ENCODE measurements at places on chromosomes 16 and 17.

DNA sequence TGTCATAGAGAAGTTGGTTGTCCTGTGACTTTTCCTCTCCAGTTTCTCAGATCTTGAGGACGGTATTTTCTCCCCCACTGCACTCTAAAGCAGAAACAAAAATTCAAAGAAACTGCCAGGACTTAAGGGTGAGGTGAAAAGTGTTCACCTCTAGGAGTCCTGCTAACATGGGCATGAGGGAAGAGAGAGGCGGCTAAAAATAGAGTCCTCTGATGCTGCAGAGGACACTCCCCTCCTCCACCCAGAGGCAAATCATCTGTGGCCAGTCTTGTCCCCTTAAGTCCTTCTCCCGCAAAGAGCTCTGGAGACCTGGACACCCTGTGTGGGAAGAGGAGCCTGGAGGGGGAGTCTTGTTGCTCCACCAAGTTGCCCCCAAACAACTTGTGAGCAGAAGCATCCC is 4.7 kb upstream of the DDX19A start:
- no peak for DNase-seq

- DNase-seq, result no peak
Measured at GRCh38 chr16:83458612-83459011, 349.2 kb upstream of the HSBP1 start.

DNA sequence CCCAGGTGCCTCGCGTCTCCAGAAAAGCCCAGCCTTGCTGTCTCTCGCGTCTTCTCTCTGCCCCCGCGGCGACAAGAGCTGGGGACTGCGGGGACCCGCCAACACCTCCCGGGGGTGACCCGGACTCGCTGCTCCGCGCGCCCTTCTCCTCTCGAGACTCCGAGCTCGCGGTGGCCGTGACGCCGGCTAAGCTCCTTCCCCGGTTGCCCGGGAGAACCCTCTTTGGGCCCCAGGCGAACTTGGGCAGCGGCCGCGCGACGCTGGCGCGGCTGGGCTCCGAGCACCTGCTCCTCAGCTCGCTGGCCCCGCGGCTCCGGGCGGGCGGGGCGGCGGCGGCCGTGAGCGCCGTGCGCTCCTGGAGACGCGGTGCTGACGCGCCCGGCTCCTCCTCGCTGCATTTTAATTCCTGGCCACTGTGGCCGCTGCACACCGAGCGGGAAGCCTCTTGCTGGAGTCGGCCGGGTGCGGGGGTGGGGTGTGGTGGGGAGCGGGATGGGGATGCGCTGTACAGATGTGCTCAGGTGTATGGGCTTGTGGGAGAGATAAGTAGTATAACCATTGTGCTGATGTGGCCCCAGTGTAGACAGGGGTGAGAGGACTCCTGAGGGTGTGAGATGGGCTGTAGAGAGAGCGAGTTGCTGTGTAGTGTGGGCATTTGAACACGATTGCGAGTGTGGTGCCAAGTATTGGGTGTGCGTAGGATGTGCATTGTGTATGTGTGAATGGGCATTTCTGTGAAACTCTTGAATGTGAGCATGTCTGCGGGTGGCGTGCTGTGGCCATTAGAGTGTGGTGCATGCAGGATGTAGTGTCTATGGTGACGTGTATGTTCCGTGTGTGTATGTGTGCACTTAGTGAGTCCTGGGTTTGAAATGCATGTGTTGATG is at the start of gene ASIC2:
TSS of gene ASIC2 (minus strand) at position 315 of the 887 bp plus-strand sequence.
- no peak for DNase-seq

DNA sequence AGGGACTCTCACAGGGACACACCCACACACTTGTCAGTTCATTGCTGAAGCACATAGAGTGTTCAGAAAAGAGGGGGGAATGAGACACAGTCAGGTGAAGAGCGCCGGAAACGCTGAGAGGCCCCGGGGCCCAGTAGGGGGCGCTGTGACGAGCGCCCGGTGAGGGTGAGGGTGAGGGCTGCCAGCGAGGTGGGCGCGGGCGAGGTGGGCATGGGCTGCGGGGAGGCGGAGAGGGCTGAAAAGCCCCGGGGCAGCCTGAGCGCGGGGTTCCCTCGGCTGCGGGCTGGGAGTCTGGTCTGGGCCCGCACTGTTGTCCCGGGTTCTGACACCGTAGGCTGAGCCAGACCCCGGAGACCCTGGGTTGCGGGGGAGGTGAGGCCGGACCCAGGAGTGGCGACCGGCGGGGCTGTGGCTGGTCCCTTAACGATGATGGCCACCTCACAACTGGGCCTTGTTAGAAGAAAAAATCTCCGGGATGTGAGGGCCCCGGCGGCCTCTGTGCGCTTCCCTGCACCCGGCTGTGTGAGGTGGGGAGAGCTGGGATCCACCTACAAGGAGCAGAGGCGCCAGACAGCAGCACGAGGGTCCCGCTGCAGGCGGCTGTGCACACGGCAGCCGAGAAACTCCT is 91.4 kb downstream of the C16orf78 start:
- no peak for DNase-seq

GRCh38 chr17:7836596-7837407 is 2.8 kb downstream of the KDM6B start:
- peak; percentile 52 for DNase-seq

GRCh38 chr17:36707904-36708303 is 106.5 kb downstream of the MRM1 start:
- DNase-seq, result no peak

- no peak for DNase-seq
Measured at GRCh38 chr17:28180449-28180848, 138.0 kb downstream of the NLK start.

DNA sequence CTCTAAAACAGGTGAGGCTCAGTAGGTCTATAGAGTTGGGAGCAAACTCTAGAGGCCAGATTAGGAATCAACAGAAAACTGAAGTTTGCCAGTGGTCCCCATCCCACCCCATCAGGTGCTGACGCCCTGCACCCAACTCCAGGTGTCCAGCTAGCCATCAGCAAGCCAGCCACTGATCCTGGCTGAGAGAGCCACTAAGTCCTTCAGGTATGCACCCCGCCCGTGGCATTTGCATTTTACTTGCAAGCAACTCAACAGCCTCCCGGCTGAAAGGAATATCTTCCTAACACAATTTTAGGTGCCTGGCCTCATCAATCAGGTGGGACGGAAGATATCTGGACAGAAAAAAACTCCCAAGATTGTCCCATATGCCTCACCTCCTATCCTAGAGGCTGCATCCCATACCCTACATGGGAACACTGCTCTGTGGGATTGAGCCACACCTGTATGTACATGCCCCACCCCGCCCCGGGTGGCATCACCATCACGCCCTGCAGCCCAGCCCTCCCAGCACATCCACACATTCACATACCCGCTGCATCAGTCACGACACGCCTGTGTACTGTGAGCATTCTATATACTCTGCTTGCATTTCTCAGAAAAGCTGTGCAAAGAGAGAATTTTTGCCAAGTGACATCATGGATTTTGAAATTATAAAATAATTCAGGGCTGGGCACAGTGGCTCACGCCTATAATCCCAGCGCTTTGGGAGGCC is 8.3 kb downstream of the OTOP3 start:
- no peak for DNase-seq

DNA sequence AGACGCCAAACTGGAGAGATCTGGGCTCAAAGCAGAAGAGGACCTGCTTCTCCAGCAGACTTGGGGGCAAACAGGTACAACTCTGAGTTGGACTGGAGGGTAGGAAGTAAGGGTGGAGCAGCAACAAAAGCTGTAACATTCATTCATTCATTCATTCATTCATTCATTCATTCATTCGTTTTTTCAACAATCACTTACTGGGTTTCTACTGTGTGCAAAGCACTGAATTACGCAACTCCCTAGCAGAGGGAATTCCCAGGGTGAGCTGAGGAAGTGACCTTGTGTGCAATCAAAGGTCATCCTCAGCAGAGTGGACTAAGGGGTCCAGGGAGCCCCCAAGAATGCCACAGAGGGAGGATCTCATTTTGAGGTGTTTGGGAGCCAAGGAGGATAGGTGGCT is 231.1 kb upstream of the SDK2 start:
- no peak for DNase-seq

DNA sequence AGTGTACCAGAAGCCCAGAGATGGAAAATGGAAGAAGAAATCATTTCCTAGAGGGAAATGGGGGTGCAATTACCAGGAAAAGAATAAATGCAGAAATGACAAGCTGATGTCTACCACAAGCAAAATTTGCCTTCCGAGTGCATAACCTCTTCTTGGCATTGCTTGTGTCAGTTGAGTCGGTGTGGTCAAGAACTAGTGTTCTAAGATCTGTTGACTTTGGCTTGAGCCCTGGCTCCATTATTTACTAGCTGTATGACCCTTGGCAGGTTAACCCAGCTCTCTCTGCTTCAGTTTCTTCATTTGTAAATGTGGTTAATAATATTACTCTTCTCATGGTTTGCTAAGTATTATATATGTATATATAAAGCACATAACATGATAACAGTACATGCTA is 273.0 kb upstream of the IRX5 start:
- no peak for DNase-seq

- no peak for DNase-seq
Measured at GRCh38 chr17:65547253-65547670, 14.2 kb downstream of the AXIN2 start.

DNA sequence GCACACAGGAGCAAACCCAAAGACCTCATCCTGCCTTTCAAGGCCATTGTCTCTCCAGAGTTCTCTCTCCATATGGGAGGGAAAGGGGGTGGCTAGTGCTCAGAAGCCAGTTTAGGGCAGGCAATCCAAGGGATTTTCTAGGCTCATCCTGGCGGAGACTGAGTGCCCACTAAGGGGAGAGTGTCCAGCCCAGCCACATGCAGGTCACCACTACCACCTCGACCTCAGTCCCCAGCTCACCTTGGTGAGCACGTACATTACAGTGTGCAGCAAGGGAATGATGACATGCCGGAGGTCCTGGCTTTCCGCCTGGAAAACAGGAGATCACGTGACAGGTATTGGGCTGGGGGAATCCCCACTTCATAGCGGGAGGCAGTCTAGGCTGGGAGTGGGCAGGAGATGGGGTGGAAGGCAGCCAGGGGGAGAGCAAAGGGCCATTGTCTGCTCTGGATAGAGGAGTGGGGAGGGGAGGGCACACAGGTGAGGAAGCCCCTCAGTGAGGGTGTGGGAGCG is 29.9 kb downstream of the PIK3R6 start:
- DNase-seq, result no peak

DNA sequence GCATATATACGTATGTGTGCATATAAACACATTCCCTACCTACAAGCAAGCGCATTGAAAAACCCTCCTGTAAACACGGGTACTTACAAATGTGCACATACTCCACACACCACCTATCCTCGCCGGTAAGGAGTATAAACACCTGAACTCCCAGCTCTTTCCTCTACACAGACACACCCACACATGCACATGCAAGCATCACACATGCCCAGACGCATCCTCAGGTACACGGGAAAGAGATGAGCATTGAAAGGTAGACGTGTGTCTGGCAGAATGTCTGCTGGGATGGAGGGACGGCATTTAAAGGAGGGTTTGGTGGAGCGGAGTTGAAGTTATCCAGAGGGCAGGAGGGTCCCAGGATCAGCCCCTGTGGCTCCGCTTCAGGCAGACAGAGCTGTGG is 4.7 kb upstream of the SMTNL2 start:
- DNase-seq, result no peak

DNA sequence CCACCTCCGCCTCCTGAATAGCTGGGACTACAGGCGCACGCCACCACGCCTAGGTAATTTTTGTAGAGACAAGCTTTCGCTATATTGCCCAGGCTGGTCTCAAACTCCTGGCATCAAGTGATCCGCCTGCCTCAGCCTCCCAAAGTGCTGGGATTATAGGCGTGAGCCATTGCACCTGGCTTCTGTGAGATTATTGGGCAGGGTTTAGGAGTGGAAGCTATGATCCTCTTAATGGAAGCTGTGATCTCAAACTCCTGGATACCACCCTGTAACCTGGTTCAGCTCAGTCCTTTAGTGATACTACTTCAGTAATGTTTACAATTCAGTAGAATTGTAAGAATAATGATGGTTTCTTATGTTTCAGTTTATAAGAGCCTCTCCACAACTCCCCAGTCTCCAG is 14.1 kb downstream of the NFE2L1 start:
- no peak for DNase-seq

GRCh38 chr16:67240506-67240905 is 6.8 kb downstream of the FHOD1 start:
- DNase-seq, result no peak

GRCh38 chr17:62064029-62064790 is 868 bp downstream of the MED13 start:
- DNase-seq, result no peak

- no peak for DNase-seq
Measured at GRCh38 chr17:47188271-47188875, 722 bp downstream of the CDC27 start.
